Endothelial cell of umbilical vein (primary cell): ENCODE measurements at places on chromosomes 1 and 21. TPM values are rescaled to one million over a fixed set of nuclear protein-coding genes. Genes with fewer than 3 reads are reported as not detected.

- H3K27me3 ChIP-seq, result no peaks in the 10 kb centered on the region
- no peaks in the 10 kb centered on the region for H3K36me3 ChIP-seq
- no peak overlapping the region for H3K4me3 ChIP-seq
These were observed 11.4 kb downstream of the BEND5 start for GRCh38 chr1:48765335-48765734.

DNA sequence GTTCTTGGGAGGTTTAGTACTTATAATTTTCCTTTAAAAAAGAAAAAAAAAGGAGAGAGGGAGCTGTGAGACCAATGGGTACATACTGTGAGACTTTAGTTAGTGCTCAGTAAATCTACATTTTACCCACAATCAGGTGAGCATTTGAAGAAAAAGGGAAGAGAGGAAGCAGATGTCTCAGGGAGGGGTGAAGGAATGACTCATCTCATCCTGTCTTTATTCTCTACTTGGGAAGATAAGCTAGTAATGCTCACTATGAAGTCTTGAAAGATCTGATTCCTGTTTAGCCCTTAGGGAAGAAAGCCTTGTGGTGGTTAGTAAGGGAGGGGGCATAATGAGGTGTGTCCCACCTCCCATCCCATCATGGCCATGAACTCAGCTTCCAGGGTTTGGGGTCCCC lies 112.6 kb downstream of the PLD5 start:
- H3K27ac ChIP-seq, result no peak overlapping the region
- no peaks in the 10 kb centered on the region for H3K4me1 ChIP-seq
- H3K4me3 ChIP-seq, result no peak overlapping the region
- no peak for DNase-seq
- no peaks in the 10 kb centered on the region for H3K36me3 ChIP-seq

GRCh38 chr1:225021037-225021436 lies 91.6 kb downstream of the DNAH14 start:
- H3K27me3 ChIP-seq, result no peaks in the 10 kb centered on the region
- H3K36me3 ChIP-seq, result no peaks in the 10 kb centered on the region
- H3K4me1 ChIP-seq, result no peaks in the 10 kb centered on the region
- no peak for DNase-seq

GRCh38 chr1:244154872-244155531 lies 103.9 kb downstream of the ZBTB18 start:
- DNase-seq, result no peak
- H3K4me1 ChIP-seq, result no peaks in the 10 kb centered on the region
- no peak overlapping the region for H3K27ac ChIP-seq
- H3K4me3 ChIP-seq, result no peak overlapping the region

DNA sequence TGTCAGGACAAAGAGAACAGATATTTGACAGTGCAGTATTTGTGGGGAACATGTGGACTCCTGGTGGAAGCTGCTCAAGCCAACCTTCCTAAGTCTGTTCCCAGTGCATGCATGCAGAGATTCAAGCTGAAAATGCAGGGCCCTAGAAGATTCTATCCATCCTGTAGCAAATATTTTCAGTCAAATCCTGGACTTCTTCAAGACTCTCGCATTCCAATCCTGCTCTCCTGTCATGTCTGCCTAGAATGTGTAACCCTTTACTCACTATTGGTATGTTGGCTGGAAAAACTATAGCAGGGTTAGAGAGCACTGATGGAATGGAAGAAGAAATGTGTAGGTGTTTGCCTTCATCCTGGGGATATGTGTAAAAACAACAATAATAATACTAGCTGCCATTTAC lies 385.6 kb upstream of the PKN2 start:
- peaks cover 6% of the 10 kb centered on the region for H3K27me3 ChIP-seq
- H3K4me1 ChIP-seq, result no peaks in the 10 kb centered on the region
- no peak overlapping the region for H3K27ac ChIP-seq
- H3K4me3 ChIP-seq, result no peak overlapping the region
- no peaks in the 10 kb centered on the region for H3K36me3 ChIP-seq

DNA sequence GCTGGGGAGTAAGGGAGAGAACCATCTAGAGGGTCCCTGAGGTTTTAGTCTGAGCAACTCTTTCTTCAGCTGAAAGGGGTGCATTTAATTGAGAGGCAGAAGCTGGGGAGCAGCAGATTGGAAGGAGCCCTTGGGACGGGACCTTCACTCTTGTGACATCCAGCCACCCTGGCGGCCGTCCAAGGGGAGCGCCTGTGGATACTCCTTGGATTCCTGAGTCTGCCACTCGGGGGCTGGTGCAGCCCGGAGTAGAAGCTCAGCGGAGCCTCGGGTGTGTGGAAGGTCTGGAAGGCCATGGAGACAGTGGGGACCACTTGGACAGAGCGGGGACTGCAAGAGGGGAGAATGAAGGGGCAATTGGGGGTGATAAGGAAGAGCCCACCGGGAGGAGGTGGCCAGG lies 68.7 kb downstream of the AJAP1 start:
- H3K36me3 ChIP-seq, result no peaks in the 10 kb centered on the region
- no peak for DNase-seq
- no peaks in the 10 kb centered on the region for H3K4me1 ChIP-seq
- H3K4me3 ChIP-seq, result no peak overlapping the region
- no peak overlapping the region for H3K27ac ChIP-seq

GRCh38 chr1:181386951-181387350 lies 96.4 kb upstream of the CACNA1E start:
- no peaks in the 10 kb centered on the region for H3K4me1 ChIP-seq
- DNase-seq, result no peak
- no peaks in the 10 kb centered on the region for H3K36me3 ChIP-seq
- H3K27me3 ChIP-seq, result no peaks in the 10 kb centered on the region
- no peak overlapping the region for H3K4me3 ChIP-seq
- no peak overlapping the region for H3K27ac ChIP-seq

DNA sequence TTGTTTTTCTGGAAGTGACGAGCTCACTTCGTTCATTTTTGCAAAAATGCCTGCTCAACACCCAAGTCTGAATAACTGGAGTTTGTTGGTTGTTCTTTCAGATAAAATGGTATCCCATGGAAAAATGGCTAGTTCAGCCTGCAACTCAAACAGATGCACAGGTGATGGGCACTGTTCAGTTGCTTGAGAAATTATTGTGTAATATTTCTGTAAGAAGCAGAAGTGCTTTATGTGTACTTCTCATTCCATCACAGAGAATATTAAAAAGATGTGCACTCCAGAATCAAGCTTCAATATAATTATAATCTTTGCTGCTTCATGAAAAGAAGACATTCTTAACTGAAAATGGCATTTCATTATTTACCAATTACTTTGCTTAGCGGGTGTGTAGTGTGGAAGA lies 9.1 kb downstream of the SYT2 start:
- H3K27me3 ChIP-seq, result peaks cover 18% of the 10 kb centered on the region
- no peak overlapping the region for H3K27ac ChIP-seq
- H3K4me1 ChIP-seq, result no peaks in the 10 kb centered on the region
- DNase-seq, result no peak

- no peak overlapping the region for H3K27ac ChIP-seq
- H3K4me3 ChIP-seq, result no peak overlapping the region
- no peak for DNase-seq
These were observed 442.7 kb downstream of the PTBP2 start for GRCh38 chr1:97164276-97164639.

- H3K27ac ChIP-seq, result no peak overlapping the region
- DNase-seq, result no peak
- H3K36me3 ChIP-seq, result no peaks in the 10 kb centered on the region
- H3K4me3 ChIP-seq, result no peak overlapping the region
- H3K27me3 ChIP-seq, result peaks cover 4% of the 10 kb centered on the region
These were observed 39.2 kb upstream of the SCMH1 start for GRCh38 chr1:41281334-41281733.

DNA sequence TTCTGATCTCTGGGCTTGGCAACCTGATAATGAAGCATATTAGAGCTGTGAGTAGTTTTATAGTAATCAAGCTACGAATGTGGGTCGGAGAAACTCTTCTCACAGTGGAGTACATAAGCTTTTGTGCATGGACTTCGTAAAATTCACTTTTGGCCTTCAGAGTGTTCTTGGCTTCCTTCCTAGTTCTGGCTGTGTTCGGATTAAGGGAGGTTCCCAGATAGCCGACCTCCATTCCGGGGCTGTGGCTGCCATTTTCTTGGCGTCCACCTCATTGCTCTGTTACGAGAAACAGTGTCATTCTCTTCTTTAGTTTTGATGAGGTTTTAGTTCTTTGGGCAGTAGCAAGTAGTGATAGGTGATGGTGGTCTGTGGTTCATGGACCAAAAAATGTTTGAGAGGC lies 26.3 kb downstream of the CAMTA1 start:
- H3K27ac ChIP-seq, result no peak overlapping the region
- no peaks in the 10 kb centered on the region for H3K36me3 ChIP-seq
- DNase-seq, result no peak
- H3K4me1 ChIP-seq, result peaks cover 8% of the 10 kb centered on the region
- no peaks in the 10 kb centered on the region for H3K27me3 ChIP-seq
- H3K4me3 ChIP-seq, result no peak overlapping the region

DNA sequence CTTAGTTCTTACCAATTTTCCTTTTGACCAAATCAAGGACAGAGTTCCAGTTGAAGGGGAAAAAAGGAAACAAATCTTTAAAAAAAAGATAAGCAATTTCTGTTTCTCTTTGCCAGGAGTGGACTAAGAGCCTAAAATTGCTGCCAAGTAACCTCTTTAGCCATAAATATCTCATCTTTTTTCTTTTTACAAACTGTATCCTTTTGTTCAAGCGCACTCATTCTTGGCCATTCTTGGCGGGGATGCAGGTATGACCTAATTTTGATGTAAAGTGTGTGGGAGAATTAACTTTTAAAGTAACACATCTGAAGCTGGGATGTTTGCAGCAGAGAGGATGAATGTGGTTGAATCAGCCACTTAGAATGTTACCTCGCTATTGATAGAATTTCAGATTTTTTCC lies 13.4 kb upstream of the KIF1B start:
- DNase-seq, result no peak
- no peak overlapping the region for H3K27ac ChIP-seq
- H3K4me1 ChIP-seq, result no peaks in the 10 kb centered on the region
- H3K27me3 ChIP-seq, result peaks cover 7% of the 10 kb centered on the region

DNA sequence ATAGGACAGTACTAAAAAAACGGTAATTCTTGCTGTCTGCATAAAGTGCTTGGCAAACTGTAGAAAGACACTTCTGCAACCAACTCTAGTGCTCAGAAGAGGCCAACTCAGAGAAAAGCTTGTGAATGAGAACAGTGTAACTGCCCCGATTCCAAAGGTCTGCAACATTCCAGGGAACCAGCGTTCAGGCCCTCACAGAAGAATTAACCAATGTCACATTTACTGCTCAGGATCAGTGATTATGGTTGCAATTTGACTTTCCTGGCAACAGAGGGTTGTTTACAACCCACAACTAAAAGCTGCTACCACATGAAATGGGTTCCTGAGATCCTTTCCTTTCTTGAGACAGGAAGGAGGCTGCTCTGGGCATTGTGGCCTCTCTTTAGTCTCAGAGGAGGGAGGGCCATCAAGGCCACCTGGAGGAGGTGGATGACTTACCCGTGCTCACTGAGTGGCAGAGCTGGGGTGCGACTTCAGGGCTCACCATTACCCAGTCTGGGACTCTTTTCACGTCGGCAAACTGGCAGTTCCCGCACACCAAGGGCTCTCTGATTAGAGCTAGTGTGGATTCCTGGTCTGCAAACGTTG lies 15.3 kb downstream of the SRSF4 start:
- H3K4me3 ChIP-seq, result no peak overlapping the region
- H3K4me1 ChIP-seq, result no peaks in the 10 kb centered on the region
- DNase-seq, result no peak

GRCh38 chr1:46413596-46413985 lies 19.5 kb downstream of the FAAH start:
- H3K27me3 ChIP-seq, result no peaks in the 10 kb centered on the region
- H3K4me1 ChIP-seq, result no peaks in the 10 kb centered on the region
- no peaks in the 10 kb centered on the region for H3K36me3 ChIP-seq
- H3K27ac ChIP-seq, result no peak overlapping the region
- DNase-seq, result no peak
- H3K4me3 ChIP-seq, result no peak overlapping the region

- H3K4me1 ChIP-seq, result no peaks in the 10 kb centered on the region
- H3K36me3 ChIP-seq, result no peaks in the 10 kb centered on the region
- no peak overlapping the region for H3K4me3 ChIP-seq
- no peak for DNase-seq
- H3K27ac ChIP-seq, result no peak overlapping the region
These were observed 37.8 kb upstream of the ETV3 start for GRCh38 chr1:157176016-157176415.

- no peak overlapping the region for H3K27ac ChIP-seq
- no peak for DNase-seq
- H3K36me3 ChIP-seq, result no peaks in the 10 kb centered on the region
- H3K27me3 ChIP-seq, result peaks cover 60% of the 10 kb centered on the region
These were observed 1.7 kb downstream of the LIN28A start for GRCh38 chr1:26412180-26412840.

GRCh38 chr1:26960625-26960966 lies 328 bp upstream of the KDF1 start:
- no peak overlapping the region for H3K27ac ChIP-seq
- H3K4me3 ChIP-seq, result no peak overlapping the region
- no peaks in the 10 kb centered on the region for H3K36me3 ChIP-seq
- H3K27me3 ChIP-seq, result peaks cover 22% of the 10 kb centered on the region
- no peak for DNase-seq

DNA sequence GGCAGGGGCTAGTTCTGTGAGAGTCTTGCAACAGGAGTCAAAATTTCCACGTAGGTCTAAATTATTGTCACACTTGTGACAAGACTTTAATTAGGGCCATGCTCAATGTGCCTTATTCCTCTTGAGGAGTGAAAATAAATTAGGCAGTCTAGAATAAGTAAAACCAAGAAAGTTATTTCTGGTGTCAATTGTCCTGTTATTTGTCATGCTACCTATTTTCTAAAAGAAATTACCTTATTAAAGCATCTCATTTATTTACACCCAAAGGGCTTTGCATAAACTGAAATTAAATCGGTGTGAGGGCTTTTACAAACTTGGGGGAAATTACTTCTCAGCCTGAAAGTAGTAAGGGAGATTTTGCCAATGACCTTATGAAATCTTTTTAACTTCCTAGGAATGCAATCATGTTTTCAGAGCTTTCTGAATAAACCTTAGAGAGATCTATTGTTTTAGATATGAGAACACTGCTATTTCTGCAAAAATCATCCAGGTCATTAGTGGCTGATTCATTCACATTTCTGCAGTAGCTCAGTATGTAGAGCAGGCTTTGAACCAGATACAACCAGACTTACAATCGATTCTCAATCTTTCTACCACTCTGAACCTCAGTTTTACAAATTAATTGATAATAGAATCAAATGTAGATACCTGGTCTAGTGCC lies 221.2 kb upstream of the SAMSN1 start:
- H3K27me3 ChIP-seq, result no peaks in the 10 kb centered on the region
- H3K4me3 ChIP-seq, result no peak overlapping the region
- H3K36me3 ChIP-seq, result no peaks in the 10 kb centered on the region
- DNase-seq, result no peak
- H3K4me1 ChIP-seq, result no peaks in the 10 kb centered on the region
- no peak overlapping the region for H3K27ac ChIP-seq

Gene A3GALT2
- total RNA-seq, result not detected in 2 replicates

Gene GCSAML
- not detected in 2 replicates for total RNA-seq

Gene FRRS1
- total RNA-seq, result 3.1 and 4.8 TPM in 2 replicates

Gene SLC44A3
- 0.42 and 0.58 TPM in 2 replicates for total RNA-seq

Gene CD1E
- total RNA-seq, result not detected in 2 replicates

Gene SIM2
- not detected in 2 replicates for total RNA-seq

Gene ZNF697
- 14.1 and 15.0 TPM in 2 replicates for total RNA-seq
